Skin of body (tissue), 3 donors: ENCODE measurements at places on chromosomes 4 and X. TPM values are rescaled to one million over a fixed set of nuclear protein-coding genes. Genes with fewer than 3 reads are reported as not detected.

GRCh38 chrX:129108936-129109335, 414.4 kb downstream of the SMARCA1 start:
- DNase-seq: no peak

GRCh38 chrX:131288738-131289511, at the start of gene IGSF1:
Gene IGSF1 (minus strand): TSS chrX:131289306. CDS start chrX:131286674, 2,632 bp downstream.
- DNase-seq: peak; percentile 6

Gene SEC24D
- total RNA-seq: 73.3 TPM

DNA sequence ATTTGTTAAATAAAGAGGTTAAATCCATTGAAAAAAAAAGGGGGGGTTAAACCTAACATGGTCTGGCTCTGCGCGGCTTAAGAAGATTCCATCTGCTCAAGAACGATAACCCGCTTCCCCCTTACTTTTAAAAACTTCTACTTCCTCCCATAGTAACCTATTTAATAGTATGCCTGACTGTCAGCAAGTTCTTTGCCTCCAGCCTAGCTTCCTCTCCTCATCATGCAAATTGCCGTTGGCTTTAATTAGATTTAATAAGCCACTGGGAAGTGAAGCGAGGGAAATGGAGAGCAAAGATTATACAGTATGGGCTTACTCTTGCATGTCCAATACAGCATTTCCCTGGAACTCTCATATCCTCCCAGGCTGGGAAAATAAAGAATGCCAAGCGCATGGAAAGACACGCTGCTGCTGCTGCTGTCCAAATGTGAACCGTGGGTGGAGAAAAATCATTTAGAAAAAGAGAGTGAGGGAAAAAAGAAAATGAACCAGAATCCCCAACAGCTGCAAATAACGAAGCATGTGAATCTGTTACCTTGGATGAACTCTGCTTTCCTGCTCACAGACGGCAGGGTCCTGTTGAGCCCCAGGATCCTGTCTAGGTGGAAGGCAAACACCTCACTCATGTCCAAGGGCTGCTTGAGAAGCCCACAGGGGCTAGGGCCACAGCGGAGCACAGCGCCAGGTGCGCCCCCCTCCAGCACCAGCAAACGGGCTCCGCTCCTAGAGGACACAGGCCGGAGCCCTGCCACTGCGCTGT, 2.7 kb downstream of the GASK1B start:
- peak; percentile 93 for DNase-seq
